ENCODE measurements at places on chromosomes 7 and 10.

GRCh38 chr10:4656576-4657194 lies 169.3 kb upstream of the AKR1E2 start:
- DNase-seq: no peak

- no peak for DNase-seq
Observed at GRCh38 chr10:130812381-130813148, 499.0 kb downstream of the TCERG1L start.

- no peak for DNase-seq
Observed at GRCh38 chr7:47325337-47325736, 256.6 kb downstream of the TNS3 start.

DNA sequence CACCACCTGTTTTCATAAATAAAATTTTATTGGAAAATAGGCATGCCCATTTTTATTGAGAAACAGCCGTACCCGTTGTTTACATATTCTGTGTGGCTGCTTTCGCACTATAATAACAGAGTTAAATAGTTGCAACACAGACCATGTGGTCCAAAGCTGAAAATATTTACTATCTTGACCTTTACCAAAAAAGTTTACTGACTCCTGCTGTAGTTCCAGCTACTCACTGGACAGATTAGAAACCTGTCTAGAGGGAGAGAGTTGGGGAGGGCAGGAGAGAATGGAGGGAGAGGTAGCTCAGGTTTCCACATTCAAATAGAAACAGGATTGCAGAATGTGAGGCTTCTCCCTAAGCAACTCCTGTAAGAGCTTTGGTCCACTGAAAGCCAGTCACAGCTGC lies 55.1 kb upstream of the GLCCI1 start:
- no peak for DNase-seq

DNA sequence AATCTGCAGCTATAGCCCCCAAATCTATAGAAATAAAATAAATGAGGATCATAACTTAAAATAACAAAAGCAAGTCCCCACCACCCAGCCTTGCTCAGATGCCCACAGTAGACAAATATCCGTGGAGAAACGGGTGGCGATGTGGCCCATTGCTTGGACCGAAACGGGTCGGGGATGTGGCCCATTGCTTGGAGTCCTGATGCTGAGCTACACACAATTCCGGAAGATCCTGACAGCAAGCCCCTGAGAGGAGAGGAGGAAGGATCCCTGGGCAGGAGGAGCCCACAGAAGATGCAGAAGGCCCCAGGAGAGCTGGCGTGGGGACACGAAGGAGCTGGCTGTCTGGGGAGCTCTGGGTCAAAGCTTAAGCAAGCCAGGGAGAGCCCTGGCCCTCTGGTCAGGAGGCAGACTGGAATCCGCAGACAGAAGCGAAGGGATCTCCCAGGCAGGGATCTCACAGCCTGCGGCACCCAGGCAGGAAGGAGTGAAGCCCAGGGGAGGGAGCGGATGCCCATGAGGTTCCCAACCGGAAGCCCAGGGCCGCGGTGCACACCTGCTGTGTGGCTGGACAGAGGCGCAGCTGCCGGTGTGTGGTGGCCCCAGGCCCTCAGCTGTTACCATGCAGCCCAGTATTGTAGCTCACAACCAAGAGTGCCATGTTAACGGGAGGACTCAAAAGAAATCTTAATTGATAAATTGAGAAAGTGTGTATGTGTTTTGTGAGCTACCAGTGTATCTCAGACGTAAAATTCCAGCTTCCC lies 138.8 kb downstream of the ADARB2 start:
- no peak for DNase-seq

Measured in aorta (tissue), 5 donors.